RPMI7951 (cell line): ENCODE measurements at places on chromosomes 5 and 9.

DNA sequence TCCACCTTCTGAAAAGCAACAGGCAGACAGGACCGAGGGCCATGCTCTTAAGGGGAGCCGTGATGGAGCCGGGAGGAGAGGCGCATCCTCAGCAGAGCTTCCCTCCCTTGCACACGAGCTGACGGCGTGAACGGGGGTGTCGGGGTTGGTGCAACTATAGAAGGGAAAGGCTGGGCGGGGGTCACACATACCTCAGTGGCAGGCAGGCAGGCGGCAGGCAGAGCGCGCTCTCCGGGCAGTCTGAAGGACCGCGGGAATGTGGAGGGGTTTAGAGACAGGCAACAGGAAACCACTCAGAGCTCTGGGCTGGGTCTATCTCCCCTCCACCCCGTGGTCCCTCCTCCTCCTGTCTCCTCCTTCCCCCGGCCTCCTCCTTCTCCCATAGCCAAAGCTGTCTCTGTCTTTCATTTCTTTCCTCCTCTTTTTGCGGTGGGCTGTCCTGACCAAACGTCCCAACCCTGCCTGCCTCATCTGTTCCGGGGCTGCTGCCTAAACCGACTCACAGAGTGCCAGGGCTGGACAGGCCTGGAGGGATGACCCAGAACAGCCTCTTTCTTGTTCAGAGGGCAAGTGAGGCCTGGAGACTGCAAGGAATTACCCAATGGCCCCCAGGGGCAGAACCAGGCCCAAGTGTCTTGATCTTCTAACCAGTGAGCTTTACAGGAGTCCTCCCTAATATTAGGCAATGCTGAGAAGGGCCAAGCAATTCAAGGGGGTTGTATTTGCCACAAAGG lies at the start of gene SPARC:
Gene SPARC, minus strand, starts transcription at position 242 of the 734 bp plus-strand sequence. CDS start 10,727 bp downstream, outside the sequence.
- DNase-seq = peak; percentile 97

DNA sequence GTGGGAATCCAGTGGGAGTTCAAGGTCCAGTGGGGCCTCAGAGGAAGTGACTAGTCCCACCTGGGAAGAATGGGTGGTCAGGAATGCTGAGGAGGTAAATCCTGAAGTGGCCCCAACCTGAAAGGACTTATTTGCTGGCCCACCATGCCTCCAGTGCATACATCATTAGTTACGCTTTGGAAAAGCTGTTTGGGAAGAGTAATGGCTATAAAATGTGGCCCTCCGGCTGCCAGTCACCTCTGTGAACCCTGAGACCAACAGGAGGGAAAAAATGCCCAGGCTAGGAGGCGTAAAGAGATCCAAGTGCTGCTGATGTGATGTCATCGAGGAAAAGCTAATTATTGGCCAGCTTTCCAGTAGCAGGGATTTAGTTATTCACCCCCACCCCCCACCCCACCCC lies 2.7 kb upstream of the SLC26A2 start:
- DNase-seq = peak; percentile 84

- DNase-seq = peak; percentile 60
These were observed 131.7 kb downstream of the ADAMTS16 start for GRCh38 chr5:5271786-5272321.

GRCh38 chr5:98902733-98903132 lies 26.1 kb downstream of the CHD1 start:
- DNase-seq = peak; percentile 28

DNA sequence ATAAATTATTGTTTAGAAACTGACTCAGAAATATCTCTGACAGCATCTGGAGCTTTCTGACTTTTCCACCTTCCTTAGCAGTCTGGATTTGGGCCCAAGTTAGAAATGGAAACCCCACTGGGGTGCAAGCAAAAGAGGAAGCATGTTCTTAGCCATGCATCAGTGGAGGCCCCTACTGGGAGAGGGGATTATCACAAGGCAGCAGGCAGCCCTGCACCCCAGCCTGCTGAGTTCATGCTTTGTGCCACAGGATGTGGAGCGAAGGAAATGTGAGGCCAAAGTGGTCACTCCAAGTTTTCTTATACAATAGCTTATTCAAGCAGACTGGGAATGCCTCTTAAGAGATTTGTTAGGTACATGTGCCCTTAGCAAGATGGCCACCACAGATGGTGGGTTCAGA lies 146.5 kb upstream of the TLX3 start:
- peak; percentile 43 for DNase-seq

- DNase-seq = peak; percentile 86
These were observed at the start of gene ZNF79 for GRCh38 chr9:127423934-127424675. Gene ZNF79, plus strand, starts transcription at chr9:127424382. Its CDS starts 406 bp downstream, at chr9:127424788.

DNA sequence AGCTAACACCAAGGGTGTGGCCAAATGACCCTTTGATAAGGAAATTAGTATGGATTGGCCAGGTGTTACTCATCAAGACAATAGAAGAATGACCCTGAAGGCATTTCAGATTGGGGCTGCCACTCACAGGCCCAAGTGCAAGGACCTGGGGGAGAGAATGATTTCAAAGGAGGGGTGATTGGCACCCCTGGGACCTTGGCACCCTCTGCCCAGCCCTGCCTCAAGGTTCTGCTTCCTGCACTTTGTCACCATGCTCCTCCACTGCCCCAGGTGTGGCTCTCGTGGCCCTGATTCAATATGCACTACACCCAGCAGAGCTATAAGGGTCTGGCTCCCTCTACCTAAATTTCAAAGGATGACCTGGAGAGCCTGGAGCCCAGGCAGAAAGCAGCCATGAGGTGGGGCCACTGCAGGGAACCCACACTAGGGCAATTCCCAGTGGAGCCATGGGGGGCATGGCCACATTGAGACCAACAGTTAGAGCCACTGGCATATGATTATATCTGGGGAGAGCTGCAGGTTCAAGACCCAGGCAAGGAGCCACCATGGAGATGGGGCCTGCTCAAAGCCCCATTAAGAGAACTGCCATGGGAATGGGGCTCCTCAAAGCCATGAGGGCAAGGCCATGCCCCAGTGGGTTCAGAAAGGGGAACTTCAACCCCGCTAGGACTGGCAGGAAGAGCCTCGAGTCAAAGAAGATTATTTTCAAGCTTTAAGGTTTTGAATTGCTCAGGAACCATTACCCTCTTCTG lies 93.0 kb downstream of the CEMIP2 start:
- no peak for DNase-seq

DNA sequence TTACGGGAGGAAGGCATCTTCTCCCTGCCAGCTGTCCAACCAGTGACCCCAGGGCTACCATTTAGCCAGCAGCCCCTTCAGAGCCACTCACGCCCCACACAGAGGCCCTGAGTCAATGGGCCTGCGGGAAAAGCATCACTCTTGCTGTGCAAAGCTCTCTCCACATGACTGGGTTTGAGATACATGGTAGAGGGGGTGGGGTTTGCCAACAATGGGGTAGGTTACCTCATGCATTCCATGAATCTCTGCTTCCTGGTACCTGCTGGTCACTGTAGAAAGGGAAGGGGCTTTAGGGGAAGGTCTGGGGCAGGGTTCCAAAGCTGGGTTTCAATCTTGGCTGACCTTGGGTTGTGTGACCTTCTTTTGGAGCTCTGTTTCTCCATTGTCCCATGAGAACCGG lies 22.9 kb upstream of the TTLL11 start:
- DNase-seq = no peak

DNA sequence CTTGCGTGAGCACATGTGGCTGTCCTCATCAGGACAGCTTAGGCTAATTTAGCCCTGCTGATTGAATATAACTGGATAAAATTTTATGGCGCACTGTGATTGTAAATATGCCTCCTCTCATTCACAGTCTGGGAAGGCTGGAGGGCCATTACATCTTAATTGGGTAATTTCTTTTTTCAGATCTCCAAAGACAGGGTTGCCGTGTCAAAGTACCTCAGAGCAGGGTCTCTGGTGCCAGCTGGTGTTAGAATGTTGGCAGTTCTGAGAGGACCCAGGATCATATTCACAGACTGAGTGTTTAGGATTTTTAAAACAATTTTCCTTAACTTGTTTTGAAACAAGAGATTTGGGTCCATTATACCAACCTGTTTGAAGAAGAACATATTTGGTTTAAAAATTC lies 455.7 kb upstream of the TLE4 start:
- DNase-seq = no peak
